ENCODE measurements at places on chromosomes 2 and 18. TPM values are rescaled to one million over a fixed set of nuclear protein-coding genes. Genes with fewer than 3 reads are reported as not detected.

ASB18 gene
- not detected for total RNA-seq

PSMA8 gene
- total RNA-seq: not detected

LYG2 gene
- not detected for total RNA-seq

ACOXL gene
- not detected for total RNA-seq

LRATD1 gene
- not detected for total RNA-seq

REL gene
- total RNA-seq: 12.8 TPM

IL1B gene
- total RNA-seq: not detected

TCF7L1 gene
- total RNA-seq: 13.2 TPM

SCN3A gene
- not detected for total RNA-seq

CREG2 gene
- 0.88 TPM for total RNA-seq

PTPN18 gene
- 39.6 TPM for total RNA-seq

TP53I3 gene
- 102 TPM for total RNA-seq

DCDC2C gene
- total RNA-seq: not detected

HSPE1 gene
- total RNA-seq: 137 TPM

- no peak for DNase-seq
Observed at GRCh38 chr2:230868161-230868946, 3.6 kb downstream of the ITM2C start.

DNA sequence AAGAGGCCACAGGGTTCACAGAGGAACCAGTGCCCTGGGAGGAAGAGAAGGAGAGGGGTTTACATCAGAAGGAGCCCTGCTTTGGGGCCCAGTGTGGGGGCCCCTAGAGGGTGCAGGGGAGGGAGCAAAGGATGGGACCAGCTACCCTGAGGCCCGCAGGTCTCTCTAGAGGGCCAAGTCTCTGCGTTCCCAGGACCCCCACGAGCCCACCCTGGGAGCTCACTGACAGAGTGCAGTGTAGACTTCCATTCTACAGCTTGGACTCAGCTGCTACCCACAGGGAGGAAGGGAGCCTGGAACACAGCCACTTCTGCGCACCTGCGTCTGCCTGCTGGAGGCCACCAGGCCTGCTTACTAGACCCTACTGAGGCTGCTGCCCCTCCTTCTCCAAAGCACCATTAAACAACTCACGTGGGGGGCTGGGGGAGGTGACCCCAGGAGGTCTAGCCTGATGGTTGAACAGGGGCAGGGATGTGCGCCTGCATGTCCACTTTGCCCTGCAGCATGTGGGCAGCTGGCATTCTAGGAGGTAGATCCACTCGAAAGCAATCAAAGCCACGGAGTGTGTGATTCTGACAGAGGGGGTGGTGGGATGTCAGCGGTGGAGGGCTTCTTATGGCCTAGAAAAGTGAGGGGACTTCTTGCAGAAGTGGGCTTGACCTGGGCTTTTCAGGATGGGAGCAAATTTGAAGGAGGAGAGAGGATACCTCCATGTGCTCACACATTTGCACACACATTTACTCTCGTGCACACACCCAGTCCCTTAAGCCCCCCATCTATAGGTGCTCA, 90.2 kb downstream of the ZFP36L2 start:
- DNase-seq: no peak

DNA sequence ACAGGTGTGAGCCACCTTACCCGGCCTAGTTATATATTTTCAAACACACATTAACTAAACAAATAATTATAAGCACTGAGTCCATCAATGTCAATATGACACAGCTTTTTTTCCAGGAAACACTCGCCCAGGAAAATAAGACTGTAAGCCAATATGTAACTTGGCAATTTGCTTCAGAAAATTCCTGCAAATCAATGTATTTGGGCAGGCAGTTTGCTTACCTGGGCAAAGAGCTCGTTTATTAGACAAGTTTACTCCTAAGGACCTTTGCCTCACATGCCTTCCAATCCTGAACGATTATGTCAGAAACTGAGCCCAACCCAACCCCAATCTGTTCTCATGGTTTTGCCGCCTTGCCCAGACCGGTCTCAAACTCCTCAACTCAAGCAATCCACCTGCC, 34.7 kb upstream of the NDUFV2 start:
- no peak for DNase-seq

DNA sequence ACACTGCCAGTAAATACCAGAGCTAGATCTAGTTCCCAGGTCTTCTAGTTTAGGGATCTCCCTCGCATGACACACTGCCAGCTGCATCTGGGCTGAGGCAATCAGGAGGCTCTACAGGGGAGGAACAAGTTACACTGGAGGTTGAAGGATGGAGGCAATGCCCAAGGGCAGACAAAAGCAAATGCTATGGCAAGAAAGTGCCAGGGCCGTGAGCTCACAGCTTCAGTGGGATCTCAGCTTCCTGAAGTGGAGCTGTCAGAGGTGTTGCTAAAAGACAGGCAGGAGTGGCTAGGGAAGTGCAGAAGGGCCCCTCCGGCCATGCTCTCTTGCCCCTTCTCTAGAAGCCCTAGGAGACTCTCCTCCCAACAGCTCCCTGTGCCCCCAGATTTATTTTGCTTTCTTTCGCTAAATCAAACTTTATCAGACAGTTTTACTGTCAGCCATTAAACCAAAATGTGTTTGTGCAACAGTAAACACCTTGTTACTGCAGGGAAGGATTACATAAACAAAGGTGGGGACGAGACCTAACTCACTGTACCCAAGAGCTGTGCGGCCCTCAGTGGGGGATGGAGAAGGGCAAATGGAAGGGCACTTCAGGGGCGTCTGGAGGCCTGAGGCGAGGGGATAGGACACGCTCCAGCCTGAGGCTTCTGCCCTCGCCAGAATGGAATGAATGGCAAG, 39.4 kb upstream of the PKDCC start:
- DNase-seq: no peak

- DNase-seq: no peak
Observed at GRCh38 chr2:189199797-189200196, 20.2 kb upstream of the COL5A2 start.

GRCh38 chr2:205527801-205528200, 154.5 kb upstream of the NRP2 start:
- no peak for DNase-seq

- DNase-seq: no peak
Observed at GRCh38 chr2:65296971-65297370, 69.3 kb downstream of the ACTR2 start.

DNA sequence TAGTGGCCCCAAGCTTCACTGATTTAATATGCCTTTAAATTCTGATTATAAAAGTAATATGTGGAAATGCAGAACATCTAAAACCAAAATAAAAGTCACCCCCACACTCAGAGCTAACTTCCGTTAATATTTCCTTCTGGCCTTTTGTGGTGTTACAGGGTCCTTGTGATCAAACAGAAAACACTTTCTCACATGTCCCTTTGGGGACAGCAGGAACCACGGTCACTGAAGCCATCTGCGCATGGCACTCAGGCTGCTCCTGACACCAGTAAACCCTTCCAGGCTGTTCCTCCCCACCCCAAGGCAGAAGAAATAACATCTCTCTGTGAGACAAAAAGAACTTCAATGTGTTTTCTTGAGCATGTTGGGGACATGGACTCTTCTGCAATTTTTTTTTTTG, 25.1 kb upstream of the GPR17 start:
- DNase-seq: no peak

DNA sequence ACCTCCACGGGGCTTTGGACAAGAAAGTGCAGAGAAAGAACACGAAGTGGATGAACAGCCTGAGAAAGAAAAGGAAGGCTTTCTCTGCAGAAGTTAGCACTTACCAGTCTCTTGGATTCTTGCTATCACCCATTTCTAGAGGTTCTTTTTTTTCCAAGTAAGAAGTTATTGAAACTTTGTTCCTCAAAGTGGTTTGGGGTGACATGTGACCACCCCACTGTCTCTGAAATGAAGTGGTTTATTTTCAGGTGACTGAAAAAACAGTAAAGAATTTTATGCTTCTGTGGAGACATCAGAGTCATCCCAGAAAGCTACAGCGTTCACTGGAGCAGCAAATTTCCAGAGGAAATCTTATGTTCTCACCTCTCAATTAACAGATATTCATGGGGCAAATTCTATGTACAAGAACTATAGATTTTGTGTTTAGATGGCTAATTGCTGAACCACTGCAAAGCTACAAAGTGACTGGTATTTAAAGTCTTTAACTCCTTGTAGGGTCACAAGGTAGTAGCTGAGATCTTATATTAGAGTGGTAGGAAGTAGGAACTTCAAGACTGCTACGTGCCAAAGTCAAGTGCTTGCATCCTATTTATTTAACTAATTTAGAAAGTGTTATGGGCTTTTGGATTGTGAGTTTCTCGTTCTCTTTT, 267.5 kb downstream of the TGIF1 start:
- DNase-seq: no peak

DNA sequence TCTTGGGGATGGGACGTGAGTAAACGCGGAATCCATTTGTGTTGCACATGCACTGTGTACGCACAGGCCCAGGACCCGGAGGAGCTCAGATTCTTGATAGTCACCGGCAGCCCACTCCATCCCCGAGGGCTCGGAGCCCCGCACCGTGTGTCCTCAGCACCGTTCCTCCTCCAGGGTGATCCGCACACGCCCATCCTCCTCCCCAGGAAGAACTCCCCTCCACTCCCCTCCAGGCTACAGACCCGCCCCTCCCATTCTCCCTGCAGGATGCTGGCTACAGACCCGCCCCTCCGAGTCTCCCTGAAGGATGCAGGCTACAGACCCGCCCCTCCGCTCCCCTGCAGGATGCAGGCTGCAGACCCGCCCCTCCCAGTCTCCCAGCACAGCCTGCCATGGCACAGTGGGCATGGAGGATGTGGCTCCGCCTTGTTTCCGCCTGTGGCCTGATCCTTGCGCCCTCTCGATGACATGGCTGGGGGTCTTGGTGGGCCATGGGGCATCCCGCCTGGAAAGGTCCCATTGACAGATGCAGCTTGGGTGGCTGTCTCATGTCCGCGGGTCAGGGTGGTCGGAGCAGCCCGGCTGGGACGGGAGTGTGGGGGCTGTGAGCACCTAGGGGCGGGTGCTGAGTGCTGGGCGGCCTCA, 14.1 kb downstream of the CTDP1 start:
- DNase-seq: no peak

- DNase-seq: peak; percentile 54
Observed at GRCh38 chr2:212548455-212548819, 9.8 kb upstream of the ERBB4 start.

DNA sequence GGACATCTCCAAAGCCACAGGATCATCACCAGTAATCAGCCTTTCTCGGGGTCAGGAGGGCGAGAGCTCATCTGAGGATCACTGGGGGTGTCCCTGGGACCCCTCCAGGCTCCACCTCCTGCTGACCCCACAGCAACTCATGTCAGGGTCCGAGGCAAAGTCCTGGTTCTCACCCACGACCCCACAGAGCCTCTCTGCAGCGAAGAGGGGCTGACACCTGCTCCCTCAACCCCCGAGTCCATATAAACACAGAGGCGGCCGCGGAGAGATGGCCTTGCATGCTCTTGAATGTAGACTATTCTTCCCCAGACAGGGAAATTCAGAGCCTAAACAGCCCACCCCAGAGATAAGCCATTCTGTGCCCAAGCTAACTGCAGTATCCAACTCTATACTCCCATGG, 29.9 kb downstream of the HS6ST1 start:
- DNase-seq: no peak

- peak; percentile 36 for DNase-seq
Observed at GRCh38 chr2:20190876-20191713, 33.8 kb downstream of the SDC1 start.

DNA sequence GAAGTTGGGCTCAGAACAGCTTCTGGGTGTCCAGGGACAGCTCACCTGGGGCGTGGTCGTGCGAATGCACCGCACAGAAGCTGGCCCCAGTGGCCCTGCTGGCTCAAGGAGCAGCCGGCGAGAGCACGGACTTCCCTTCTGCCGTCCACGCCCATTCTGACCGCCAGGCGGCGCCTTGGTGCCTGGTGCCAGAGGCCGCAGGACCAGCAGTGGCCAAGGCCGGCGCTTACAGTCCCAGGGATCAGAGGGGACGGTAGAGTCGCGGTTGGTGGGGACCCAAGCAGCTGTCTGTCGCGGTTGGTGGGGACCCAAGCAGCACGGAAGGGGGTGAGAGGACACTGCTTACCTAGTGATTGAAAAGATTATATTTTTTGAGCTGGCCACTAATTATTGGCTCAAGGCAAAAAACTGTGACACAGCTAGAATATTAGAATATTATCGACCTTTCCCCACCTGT, 25.7 kb downstream of the NPPC start:
- peak; percentile 71 for DNase-seq

DNA sequence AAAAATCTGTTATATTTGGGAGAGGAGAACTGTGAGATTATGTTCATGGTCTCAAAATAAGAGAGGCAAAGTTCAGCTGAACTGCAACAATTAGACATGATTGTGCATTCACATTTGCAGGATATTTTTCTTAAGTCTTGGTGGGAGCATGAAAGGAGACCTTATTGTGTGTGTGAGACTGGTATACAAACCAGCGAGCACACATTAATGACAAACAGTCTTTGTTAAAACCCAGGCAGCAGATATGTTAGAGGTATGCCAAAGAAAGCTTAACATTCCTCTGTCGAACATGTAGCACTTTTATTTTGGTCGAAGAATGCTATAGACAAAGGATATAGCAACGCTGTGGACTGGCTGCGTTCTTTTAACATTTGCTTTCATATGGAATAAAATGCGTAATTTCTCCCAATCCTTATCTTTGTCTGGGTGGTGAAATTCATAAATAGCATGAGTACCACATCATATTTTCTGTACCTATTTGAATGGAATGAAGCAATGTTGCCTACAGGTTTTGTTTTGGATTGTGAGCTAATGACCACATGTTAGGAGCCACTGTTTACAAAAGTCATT, 88.4 kb downstream of the ICOS start:
- DNase-seq: no peak

DNA sequence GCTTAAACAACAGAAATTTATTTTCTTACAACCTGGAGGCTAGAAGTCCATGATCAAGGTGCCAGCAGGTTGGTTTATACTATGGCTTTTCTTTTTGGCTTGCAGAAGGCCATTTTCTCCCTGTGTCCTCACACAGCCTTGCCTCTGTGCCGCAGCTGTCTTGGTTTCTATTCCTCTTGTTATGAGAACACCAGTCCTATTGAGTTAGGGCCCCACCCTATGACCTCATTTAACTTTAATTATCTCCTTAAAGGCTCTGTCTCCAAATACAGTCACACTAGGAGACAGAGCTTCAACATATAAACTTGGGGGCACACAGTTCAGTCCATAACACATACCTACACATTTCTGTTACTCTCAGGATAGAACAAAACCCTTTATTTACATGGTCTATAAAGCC, 17.3 kb upstream of the RHOB start:
- DNase-seq: no peak
